Brain microvascular endothelial cell (primary cell): ENCODE measurements at places on chromosomes 12 and 14.

- DNase-seq, result no peak
Observed at GRCh38 chr12:69588527-69588926, 3.3 kb downstream of the CCT2 start.

DNA sequence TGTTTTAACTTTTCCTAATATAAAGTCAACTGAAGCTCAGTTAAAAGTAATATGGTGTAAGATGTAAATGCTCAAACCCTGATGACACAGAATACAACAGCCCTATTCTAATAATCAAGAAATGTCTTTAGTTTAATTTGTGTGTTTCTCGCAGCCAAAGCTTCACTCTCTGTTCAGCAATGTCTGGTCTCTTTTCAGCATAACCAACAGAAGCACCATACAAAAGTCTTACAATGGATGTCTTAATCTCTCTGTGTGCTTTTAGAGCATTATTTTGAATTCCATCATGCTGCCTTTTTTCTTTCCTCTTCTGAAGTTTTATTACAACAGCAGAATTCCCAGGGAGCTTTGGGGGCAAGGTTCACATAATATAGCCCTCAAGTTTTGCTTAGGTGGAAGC, 210.2 kb upstream of the NPAS3 start:
- DNase-seq, result no peak

DNA sequence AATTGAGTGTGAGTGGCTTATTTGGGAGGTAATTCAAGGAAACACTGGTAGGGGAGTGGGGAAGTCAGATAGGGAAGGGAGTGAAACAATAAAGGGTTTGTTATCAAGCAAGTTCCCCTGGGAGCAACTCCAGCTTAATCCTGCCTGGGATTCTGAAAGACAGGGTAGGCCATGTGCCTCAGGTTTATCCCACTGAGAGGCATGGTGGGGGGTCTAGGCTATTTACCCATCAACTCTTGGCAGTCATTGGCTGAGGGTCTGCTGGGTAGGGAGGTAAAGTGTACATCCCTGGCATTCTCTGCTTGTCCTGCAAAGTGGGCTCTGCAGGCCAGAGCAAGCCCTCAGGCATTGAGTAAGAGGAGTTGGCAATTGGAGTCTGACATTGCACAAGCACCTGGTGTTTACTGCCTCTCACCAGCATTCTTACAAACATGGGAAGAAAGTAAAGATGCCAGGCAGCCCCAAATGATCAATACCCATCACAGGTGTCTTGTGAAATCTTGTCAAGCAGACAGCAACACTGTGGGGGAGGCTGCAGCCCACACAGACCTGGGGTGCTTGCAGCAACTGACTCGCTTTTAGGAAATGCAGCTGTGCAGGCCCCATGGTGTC, 169.3 kb downstream of the KTN1 start:
- no peak for DNase-seq

GRCh38 chr12:75666126-75666938, 154.9 kb upstream of the KRR1 start:
- peak; percentile 75 for DNase-seq

GRCh38 chr12:82675246-82675645, 11.5 kb upstream of the TMTC2 start:
- DNase-seq, result no peak

GRCh38 chr12:107645630-107646333, 39.8 kb upstream of the PWP1 start:
- no peak for DNase-seq

DNA sequence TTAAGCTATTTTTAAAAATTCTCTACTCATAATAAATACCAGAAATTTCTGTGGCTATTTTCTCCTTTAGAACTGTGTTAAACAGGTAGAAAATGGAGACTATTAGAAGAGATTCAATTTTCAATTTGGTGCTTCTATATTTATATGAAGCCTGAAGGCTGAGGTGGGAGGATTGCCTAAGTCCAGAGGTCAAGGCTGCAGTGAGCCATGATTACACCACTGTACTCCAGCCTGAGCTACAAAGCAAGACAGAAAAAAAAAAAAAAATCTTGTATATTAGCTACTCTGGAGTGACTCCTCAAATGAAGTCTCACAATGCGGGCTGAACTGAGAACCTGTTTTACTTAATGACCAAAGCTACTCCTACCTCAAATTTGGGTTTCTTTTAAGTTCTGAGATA, 9.8 kb upstream of the DPF3 start:
- DNase-seq, result no peak

- no peak for DNase-seq
Observed at GRCh38 chr12:89418228-89418910, 66.1 kb upstream of the DUSP6 start.

- DNase-seq, result no peak
Observed at GRCh38 chr14:36915081-36915480, 253.4 kb downstream of the PAX9 start.

DNA sequence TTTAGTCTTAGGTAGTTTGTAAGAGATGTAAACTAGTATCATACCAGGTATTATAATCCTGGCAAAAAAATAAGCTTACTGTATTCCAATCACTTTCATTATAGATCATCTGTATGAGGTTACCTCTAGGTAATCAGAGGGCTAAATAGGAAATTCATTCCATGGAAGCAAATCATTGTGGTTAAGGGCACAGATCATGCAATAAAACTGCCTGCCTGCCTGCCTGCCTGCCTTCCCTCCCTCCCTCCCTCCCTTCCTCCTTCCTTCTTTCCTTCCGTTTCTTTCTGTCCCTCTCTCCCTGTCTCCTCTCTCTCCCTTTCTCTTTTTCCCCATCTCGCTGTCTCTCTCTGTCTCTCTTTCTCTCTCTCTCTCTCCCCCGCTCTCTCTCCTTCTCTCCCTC, 3.2 kb upstream of the CLEC9A start:
- DNase-seq, result no peak

- no peak for DNase-seq
Observed at GRCh38 chr12:48175613-48176416, 7.6 kb upstream of the CCDC184 start.

DNA sequence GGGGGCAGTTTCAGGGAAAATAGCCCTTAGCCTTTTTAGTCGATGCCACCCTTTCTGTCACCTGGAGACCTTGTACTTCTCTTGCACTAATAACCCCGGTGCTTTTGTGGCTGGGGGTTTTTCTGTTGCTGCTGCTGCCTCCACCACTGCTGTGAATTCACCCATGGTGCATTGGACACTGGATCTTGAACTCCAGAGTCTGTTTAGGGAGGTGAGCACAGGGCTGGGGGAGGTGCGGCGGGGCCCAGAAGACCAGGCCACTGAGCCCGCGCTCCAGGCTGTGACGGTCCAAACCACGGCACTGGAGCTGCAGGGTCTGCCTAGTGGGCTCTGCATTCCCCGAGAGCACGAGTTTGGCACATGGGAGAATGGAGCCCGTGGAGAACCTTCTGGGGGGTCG, 100.6 kb downstream of the NINJ2 start:
- DNase-seq, result no peak

- no peak for DNase-seq
Observed at GRCh38 chr12:5512601-5512970, 80.7 kb downstream of the NTF3 start.

- DNase-seq, result no peak
Observed at GRCh38 chr12:52268212-52268611, 6.2 kb upstream of the KRT86 start.

DNA sequence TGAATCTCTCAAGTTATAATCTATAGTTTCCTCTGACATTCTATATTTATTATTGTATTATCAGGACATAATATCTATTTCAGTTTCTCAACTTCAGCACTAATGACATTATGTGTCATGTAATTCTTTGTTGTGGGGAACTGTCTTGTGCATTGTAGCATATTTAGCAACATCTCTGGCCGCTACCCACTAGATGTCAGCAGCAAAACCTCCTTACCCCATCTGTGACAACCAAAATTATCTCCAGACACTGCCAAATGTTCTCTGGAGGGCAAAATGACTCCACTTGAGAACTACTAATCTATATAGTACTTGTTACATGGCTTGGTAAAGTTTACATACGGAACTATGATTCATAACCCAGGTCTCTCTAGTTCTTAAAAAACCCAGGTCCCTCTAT, 110.2 kb downstream of the RASSF9 start:
- no peak for DNase-seq

- no peak for DNase-seq
Observed at GRCh38 chr14:50670196-50670865, 2.2 kb upstream of the SAV1 start.

- no peak for DNase-seq
Observed at GRCh38 chr12:113062502-113063395, 6.2 kb downstream of the DTX1 start.

- no peak for DNase-seq
Observed at GRCh38 chr12:110849748-110850403, 3.1 kb downstream of the CCDC63 start.

DNA sequence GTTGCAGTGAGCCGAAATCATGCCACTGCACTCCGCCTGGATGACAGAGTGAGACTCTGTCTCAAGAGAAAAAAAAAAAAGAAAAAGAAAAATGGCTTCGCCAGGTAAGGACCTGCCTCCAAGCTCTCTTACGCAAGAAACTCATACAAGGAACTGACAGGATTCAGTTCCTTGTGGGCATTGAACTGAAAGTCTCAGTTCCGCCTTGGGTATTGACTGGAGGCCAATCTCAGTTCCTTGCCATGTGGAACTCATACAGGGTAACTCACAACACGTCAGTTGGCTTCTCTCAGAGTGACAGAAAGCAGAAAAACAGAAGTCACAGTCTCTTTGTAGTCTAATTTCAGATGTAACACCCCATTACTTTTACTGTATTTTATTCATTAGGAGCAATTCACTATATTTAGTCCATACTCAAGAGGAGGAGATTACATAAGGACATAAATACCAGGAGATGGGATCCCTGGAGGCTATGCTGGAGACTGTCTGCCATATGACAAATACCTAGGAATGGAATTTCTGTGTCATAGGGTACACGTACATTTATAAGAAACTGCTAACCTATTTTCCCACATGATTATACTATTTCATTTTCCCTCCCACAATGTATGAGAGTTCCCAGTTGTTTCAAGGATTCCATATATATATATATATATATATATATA, 11.4 kb upstream of the NOPCHAP1 start:
- no peak for DNase-seq

DNA sequence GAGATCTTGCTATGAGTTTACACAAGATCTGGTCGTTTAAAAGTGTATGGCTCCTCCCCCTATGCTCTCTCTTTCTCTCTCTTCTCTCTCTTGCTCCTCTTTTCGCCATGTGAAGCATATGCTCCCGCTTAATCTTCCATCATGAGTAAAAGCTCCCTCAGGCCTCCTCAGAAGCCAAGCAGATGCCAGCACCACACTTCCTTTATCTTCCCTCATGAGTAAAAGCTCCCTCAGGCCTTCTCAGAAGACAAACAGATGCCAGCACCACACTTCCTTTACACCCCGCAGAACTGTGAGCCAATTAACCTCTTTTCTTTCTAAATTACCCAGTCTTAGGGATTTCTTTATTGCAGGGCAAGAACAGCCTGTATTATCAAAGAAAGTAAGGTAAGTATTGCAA, 152.4 kb downstream of the SEC23A start:
- DNase-seq, result no peak

DNA sequence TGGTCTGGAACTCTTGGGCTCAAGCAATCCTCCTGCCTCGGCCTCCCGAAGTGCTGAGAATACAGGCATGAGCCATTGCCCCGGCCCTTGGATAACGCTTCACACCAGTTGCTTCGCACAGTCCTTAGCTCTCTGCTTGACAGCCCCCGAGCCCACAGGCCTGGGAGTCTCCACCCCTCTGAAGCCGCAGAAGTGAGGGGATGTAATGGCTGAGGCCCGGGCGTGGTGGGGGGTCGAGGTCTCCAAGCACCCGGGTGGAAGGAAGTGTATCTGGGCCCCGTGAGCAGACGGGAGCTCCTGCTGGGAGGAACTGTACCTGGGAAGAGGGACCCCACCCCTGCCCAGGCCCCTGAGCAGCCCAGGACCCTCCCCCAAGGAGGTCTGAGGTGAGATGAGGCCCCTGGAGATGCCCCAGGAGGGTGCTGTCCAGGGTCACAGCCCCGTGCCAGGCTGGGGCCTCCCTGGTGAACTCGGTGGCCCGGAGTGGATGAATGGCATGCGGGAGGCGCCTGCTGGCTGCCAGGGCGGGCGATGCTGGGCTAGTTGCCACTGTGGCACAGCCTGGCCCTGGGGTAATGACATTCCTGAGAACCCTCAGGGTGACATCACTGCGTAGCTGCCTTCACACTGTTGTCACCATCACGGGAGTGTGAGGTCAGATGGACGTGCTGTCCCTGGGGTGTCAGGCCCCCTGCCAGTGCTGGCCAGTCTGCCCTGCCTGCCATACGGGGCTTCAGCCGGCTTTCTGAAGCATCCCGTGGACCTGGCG, 48.9 kb downstream of the KIF26A start:
- no peak for DNase-seq

DNA sequence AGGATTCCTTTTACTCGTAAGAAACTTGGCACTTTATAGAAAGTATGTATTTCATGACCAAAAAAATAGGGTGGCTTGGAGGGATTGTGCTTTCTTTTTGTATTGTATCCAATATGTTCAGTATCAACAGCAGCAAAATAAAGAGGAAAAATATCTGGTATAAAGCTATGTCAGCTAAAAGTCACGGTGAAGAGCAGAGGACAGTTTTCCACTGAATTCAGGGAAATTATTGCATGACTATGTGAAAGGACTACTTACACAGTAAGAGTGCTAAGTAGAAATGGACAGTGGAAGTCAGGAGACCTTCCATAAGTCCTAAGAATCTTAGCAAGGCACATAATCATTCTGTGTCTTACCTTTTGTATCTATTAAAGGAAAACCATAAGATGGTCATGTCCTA, 19.3 kb downstream of the TSHR start:
- DNase-seq, result no peak
